NCI-H1930 (cell line): ENCODE measurements at places on chromosomes 1 and 21.

GRCh38 chr1:41241354-41241748 is 755 bp downstream of the SCMH1 start:
- DNase-seq = no peak

DNA sequence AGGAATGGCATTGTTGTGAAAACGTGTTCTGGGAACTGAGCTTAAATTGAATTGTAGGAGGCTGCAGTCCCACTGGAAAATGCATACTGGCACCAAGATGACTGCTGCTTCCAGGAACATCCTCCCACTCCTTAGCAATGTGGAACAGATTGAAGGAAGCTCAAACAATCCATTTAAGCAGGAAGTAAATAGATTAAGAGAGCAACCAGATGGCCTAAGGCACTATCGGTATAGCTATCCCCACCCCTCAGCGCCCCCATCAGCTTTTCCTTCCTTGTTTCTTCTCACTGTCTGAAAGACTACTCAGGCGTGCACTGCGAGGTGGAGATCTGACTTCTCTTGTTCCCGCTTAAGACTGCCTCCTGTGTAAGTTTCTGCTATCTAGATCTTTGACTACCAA is 4.0 kb upstream of the IFI16 start:
- no peak for DNase-seq

DNA sequence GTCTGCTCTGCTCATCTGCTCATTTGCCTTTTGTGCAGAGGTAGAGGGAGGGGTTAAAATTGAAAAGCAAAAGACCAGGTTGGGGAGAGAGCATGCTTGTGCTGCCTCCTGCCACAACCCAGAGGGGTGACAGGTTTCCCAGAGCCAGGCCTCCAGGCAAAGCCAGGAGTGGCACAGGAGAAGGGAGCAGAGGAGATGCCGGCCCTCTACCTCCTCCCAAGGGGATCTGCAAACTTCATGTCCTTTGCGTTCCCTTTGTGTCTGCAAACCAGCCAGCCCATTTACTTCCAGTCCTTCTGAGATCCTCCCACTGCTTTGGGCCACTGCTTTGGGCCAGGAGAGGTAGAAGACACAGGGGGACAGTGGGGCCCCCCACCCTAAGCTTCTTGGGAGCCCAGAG is 67.8 kb downstream of the EPHB2 start:
- no peak for DNase-seq

- no peak for DNase-seq
Measured at GRCh38 chr1:109910123-109910962, at the start of gene CSF1. Gene CSF1, plus strand, starts transcription at chr1:109910849. Its CDS starts 175 bp downstream, at chr1:109911024.

GRCh38 chr1:198265073-198265661 is 108.4 kb downstream of the NEK7 start:
- no peak for DNase-seq

- no peak for DNase-seq
Measured at GRCh38 chr1:246067432-246068216, 439.5 kb downstream of the SMYD3 start.

DNA sequence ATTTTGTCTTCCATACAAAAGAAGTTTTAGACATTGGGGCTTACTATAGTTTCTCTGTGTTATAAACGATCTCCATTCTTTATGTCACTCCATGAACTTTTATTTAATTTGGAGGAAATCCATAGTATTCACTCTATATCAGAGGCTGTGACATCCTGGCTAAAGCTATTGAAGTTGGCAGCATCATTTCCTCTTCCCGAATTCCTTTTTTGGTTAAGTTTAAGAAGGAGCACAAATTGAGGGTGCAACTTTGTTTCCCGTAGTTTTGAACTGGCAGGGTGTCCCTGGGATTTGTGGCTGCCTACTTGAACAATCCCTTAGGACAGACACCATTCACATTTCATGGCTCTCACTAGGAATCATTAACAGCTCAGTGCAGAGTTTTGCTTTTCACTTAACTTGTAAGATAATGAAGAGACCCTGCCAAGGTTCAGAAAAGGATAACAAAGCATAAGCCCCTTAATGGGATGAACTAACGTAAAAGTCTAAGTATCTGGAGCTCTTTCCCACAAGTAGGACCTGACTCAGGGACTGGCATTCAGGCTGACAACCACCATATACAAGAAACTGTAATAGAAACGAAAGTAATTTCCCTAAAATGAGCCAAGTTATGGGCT is 13.9 kb downstream of the S1PR1 start:
- no peak for DNase-seq

- no peak for DNase-seq
Measured at GRCh38 chr1:16605532-16606505, 7.5 kb downstream of the NBPF1 start.

- DNase-seq = no peak
Measured at GRCh38 chr21:17612023-17612564, 607 bp downstream of the BTG3 start.

- DNase-seq = no peak
Measured at GRCh38 chr1:33764149-33764548, 99.7 kb upstream of the HMGB4 start.

GRCh38 chr1:2385606-2386280 is 5.6 kb downstream of the MORN1 start:
- no peak for DNase-seq

- DNase-seq = no peak
Measured at GRCh38 chr1:85599076-85599491, 18.5 kb downstream of the CCN1 start.

- DNase-seq = peak; percentile 14
Measured at GRCh38 chr1:27726173-27727044, 648 bp downstream of the FAM76A start.

GRCh38 chr1:217342105-217342504 is 288.8 kb downstream of the GPATCH2 start:
- DNase-seq = no peak

- no peak for DNase-seq
Measured at GRCh38 chr1:72336776-72337175, 54.4 kb upstream of the NEGR1 start.

DNA sequence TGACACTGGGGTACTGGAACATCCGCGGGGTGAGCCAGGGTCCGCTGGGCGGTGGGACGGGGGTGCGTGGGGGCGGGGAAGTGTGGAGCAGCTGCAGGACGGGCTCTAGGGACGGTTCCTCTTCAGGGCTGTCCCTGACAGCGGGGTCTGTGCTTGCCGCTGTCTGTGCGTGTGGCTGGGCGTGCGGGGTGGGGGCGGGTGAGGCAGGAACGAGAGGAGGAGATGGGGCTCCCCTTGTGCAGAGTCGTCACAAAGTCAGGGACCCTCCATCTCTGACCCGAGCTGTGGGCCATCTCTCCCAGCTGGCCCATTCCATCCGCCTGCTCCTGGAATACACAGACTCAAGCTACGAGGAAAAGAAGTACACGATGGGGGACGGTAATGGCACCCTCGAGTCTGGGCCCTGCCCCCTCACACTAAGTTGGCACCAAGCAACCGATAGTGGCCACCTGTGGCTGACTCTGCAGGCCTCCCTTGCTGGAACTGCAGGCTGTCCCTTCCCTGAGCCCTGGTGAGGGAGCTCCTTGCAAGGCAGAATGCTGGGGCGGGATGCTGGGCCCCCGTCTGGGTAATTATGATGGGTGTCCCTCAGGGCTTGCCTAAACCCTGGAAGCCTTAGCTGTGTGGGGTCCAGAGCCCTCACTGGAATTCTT is 392 bp downstream of the GSTM2 start:
- DNase-seq = no peak

DNA sequence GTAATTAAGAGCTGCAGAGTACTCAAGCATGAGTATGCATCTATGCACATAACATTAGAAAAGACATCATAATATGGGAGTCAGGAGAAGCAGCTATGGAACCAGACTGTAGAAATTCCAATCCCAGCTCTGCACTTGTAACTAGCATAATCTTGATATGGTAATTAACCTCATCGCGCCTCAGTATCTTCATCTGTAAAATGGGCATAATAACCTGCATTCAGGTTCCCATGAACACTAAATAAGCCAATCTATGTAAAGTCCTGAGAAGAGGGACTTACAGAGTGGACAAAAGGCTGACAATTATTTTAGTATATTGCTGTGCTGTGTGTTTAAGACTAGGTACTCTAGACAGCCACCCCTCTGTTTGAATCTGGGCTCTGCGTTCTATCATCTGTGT is 318.9 kb upstream of the USP25 start:
- no peak for DNase-seq

GRCh38 chr1:21357161-21357560 is 66.9 kb upstream of the ECE1 start:
- no peak for DNase-seq

- no peak for DNase-seq
Measured at GRCh38 chr1:85616736-85617135, 36.2 kb downstream of the CCN1 start.

DNA sequence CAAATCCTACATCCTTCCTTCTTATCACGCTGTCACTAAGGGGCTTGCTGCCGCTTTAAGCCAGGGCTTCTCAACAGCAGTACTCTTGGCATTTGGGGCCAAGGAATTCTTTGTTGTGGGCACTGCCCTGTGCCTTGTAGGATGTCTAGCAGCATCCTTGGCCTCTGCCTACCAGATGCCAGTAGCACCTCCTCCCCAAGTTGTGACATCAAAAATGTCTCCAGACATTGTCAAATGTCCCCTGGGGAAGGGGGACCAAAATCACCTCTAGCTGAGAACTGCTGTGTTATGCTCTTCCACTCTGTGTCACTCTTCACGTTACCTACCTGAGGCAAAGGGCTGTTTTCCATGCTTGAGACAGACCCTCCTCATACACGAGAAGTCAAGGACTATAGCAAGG is 400.3 kb upstream of the POU3F1 start:
- DNase-seq = no peak

DNA sequence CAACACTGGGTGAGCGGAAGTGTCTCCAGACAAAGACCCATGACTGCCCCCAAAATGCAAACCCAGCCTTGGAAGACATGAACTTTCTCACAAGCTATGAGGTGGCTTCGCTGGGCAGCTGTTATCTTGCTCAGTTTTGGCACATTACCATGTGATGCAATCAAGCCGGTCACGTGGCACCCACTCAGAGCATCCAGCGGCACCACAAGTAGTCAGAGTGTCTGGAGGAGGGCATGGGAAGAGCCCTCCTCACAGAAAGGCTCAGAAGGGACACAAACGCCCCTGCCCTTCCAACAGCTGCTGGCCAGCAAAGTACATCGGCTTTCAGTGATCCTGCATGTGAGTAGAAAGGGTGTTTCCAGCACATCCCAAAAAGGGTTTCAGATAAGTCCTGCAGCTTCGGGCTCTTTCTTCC is 145.5 kb upstream of the IRF2BP2 start:
- DNase-seq = no peak

- no peak for DNase-seq
Measured at GRCh38 chr1:47629201-47629600, 191.4 kb downstream of the FOXD2 start.
